ENCODE measurements at places on chromosomes 3 and 15.
A peak's percentile ranks its signal among the peaks of the same experiment; 100 is the strongest.

DNA sequence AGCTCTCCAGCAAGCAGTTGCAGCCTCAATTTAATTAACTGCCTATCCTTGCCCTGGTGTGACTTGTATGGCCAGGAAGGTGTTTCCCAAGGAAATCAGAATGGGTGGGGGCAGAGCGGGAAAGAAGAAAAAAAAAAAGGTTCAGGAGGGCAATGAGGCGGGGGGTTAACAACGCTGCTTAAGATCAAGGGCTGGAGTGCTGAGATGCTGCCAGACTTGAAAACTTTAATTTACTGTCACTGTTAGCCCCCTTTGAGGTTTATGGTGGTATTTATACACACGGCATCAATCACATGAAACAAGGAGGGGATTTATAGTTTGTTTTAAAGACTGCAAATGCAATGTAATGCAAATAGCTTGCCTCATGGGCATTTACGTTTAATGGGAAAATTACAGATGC is 319.4 kb upstream of the NR2F2 start:
- no peaks in the 10 kb centered on the region for H3K36me3 ChIP-seq
- no peak overlapping the region for H3K27ac ChIP-seq
- peaks cover 9% of the 10 kb centered on the region for H3K27me3 ChIP-seq
- H3K4me1 ChIP-seq, result no peaks in the 10 kb centered on the region
- DNase-seq, result no peak
- H3K4me3 ChIP-seq, result no peak overlapping the region

DNA sequence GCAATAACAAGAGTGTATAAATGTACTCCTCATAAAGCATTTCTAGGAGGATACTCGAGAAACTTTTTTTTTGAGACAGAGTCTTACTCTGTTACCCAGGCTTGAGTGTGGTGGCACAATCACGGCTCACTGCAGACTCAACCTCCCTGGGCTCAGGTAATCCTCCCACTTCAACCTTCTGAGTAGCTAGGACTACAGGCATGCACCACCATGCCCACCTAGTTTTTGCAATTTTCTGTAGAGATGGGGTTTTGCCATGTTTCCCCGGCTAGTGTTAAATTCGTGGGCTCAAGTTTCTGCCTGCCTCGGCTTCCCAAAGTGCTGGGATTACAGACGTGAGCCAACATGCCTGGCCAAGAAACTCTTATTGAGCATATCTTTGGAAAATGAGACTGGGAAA is 59.1 kb upstream of the PHLDB2 start:
- H3K4me3 ChIP-seq, result no peak overlapping the region
- DNase-seq, result no peak
- no peak overlapping the region for H3K27ac ChIP-seq
- H3K36me3 ChIP-seq, result no peaks in the 10 kb centered on the region
- H3K27me3 ChIP-seq, result peaks cover 2% of the 10 kb centered on the region

GRCh38 chr15:98823012-98823458 is 174.7 kb downstream of the IGF1R start:
- H3K36me3 ChIP-seq, result peaks cover 12% of the 10 kb centered on the region
- no peak for DNase-seq
- no peak overlapping the region for H3K4me3 ChIP-seq
- H3K27me3 ChIP-seq, result no peaks in the 10 kb centered on the region
- H3K27ac ChIP-seq, result no peak overlapping the region
- H3K4me1 ChIP-seq, result peaks cover 4% of the 10 kb centered on the region

GRCh38 chr3:79329154-79329553 is 438.6 kb downstream of the ROBO1 start:
- H3K27me3 ChIP-seq, result no peaks in the 10 kb centered on the region
- H3K36me3 ChIP-seq, result no peaks in the 10 kb centered on the region
- no peak for DNase-seq
- no peaks in the 10 kb centered on the region for H3K4me1 ChIP-seq
- no peak overlapping the region for H3K27ac ChIP-seq
- H3K4me3 ChIP-seq, result no peak overlapping the region

- DNase-seq, result no peak
- H3K36me3 ChIP-seq, result peaks cover 19% of the 10 kb centered on the region
- no peaks in the 10 kb centered on the region for H3K4me1 ChIP-seq
- no peaks in the 10 kb centered on the region for H3K27me3 ChIP-seq
- H3K4me3 ChIP-seq, result no peak overlapping the region
Observed at GRCh38 chr3:45516829-45517228, 77.7 kb upstream of the LIMD1 start.

DNA sequence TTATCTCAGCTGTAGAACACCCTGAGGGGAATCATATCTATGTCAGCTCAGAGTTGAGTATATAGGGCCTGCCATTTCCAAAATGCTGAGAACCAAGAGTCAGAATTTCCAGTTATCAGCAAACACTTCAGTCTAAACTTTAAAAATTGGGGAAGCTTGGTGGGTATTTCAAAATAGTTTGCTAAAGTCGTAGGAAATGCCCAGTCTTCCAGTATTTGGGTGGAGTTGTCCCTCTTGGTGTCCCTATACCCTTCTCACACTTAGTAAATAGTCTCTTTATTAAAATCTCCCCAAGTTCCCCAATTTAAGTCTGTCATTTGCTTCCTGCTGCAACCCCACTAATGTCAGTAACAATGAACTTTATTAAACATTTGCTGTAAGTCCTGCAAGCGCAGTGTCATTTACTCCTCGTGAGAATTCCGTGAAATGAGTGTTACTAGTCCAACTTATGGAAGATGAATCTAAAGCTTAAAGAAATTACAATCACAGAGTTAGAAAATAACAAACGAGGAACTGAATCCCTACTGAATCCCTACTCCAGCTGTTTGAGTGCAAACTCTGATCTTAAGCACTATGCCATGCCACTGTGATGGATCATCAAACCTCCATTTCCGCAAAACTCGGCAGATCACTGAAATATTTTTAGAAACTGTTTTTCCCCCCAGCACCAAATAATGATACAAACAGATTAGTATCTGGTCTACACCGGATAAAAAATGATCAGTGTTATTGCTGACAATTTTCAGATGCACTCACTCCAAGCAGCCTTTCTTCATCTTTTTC is 341.7 kb upstream of the PROK2 start:
- no peaks in the 10 kb centered on the region for H3K4me1 ChIP-seq
- H3K27ac ChIP-seq, result no peak overlapping the region
- DNase-seq, result no peak
- H3K36me3 ChIP-seq, result no peaks in the 10 kb centered on the region
- no peak overlapping the region for H3K4me3 ChIP-seq
- H3K27me3 ChIP-seq, result no peaks in the 10 kb centered on the region

GRCh38 chr15:63712828-63713520 is 115.8 kb downstream of the FBXL22 start:
- no peak for DNase-seq
- peak overlapping the region; percentile 23 for H3K27ac ChIP-seq
- H3K36me3 ChIP-seq, result peaks cover 27% of the 10 kb centered on the region
- H3K27me3 ChIP-seq, result no peaks in the 10 kb centered on the region

DNA sequence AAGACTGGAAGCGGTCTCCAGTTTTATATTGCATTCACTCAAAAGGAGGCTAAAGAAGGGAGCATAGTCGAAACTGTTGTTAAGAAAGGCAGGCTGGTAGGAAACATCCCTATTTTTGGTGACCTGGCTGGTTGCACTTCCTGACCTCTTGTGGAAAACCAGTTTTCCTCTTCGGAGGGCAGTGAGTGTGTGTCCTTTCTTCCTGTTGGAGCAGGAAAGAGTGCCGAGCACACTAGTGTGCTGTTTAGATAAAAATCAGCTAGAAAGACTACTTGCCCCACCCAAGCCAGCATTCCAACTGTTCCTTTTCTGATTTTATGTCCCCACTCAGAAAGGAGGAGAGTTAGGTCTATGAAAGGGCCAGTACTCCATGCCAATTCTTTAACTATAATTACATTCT is 65.1 kb upstream of the CCR4 start:
- peaks cover 39% of the 10 kb centered on the region for H3K27me3 ChIP-seq
- no peak overlapping the region for H3K27ac ChIP-seq
- peaks cover 26% of the 10 kb centered on the region for H3K4me1 ChIP-seq
- H3K4me3 ChIP-seq, result no peak overlapping the region

- H3K4me1 ChIP-seq, result peaks cover 21% of the 10 kb centered on the region
- no peaks in the 10 kb centered on the region for H3K36me3 ChIP-seq
- peak; percentile 68 for DNase-seq
- H3K27me3 ChIP-seq, result no peaks in the 10 kb centered on the region
- no peak overlapping the region for H3K4me3 ChIP-seq
Observed at GRCh38 chr15:65916664-65917406, 47.5 kb downstream of the RAB11A start.

DNA sequence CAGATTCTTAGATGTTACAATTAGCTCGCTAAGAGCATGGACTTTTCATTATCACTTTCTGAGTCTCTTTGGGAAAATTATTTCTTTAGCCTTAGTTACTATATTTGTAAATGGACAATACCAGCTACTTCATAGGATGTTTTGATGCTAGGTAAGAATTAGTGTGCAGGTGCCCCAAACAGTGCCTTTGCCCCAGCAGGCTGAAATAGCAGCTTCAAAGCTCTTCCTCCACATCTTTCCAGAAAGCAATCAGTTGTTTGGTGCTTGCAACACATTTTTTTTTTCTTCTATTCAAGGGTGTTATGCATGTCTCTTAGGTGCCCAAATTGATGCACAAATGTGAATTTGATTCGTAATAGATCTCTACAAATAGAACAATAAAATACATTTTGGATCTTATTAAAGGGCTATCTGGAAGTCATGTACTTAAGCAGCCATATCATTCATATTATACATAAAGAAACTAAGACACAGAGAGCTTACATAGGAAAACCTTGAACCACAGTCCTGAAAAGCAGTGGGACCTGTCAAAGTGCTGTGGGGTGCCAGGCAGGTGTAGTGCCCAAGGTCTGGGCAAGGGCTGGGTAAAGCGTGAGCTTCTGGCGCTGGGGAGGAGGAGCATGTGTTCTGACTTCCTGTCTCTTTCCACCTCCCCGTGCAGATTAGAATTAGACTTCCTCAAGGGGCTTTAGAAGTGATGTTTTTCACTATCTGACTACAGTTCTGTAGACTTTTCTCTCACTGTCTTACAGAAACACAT is 62.9 kb downstream of the FNDC3B start:
- no peak for DNase-seq
- no peaks in the 10 kb centered on the region for H3K27me3 ChIP-seq
- peak overlapping the region; percentile 61 for H3K4me3 ChIP-seq
- H3K27ac ChIP-seq, result peak overlapping the region; percentile 21

GRCh38 chr15:95078003-95078402 is 846.6 kb downstream of the MCTP2 start:
- no peak overlapping the region for H3K4me3 ChIP-seq
- no peaks in the 10 kb centered on the region for H3K36me3 ChIP-seq
- H3K27ac ChIP-seq, result no peak overlapping the region
- DNase-seq, result no peak

GRCh38 chr15:55241891-55242290 is 45.1 kb upstream of the RSL24D1 start:
- H3K36me3 ChIP-seq, result peaks cover 31% of the 10 kb centered on the region
- H3K4me1 ChIP-seq, result peaks cover 65% of the 10 kb centered on the region
- DNase-seq, result no peak
- no peak overlapping the region for H3K27ac ChIP-seq

DNA sequence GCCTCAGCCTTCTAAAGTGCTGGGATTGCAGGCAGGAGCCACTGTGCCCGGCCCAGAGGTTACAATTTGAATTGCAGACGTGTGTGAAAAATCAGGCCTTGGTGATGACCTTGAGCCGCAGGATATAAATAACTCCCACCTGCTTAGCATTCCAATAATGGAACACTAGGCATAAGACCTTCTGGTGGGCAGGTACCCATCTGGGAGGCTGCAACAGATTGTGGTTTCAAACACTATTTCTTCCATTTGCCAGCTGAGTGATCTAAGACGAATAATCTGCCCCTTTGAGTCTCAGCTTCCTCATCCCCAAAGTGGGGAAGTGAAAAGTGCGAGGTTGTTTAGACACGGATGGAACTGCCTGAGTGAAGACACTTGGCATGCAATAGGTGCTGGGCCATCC is 47.7 kb upstream of the HERC1 start:
- peaks cover 6% of the 10 kb centered on the region for H3K4me1 ChIP-seq
- DNase-seq, result no peak
- no peaks in the 10 kb centered on the region for H3K36me3 ChIP-seq
- no peaks in the 10 kb centered on the region for H3K27me3 ChIP-seq
- H3K4me3 ChIP-seq, result no peak overlapping the region
- no peak overlapping the region for H3K27ac ChIP-seq

DNA sequence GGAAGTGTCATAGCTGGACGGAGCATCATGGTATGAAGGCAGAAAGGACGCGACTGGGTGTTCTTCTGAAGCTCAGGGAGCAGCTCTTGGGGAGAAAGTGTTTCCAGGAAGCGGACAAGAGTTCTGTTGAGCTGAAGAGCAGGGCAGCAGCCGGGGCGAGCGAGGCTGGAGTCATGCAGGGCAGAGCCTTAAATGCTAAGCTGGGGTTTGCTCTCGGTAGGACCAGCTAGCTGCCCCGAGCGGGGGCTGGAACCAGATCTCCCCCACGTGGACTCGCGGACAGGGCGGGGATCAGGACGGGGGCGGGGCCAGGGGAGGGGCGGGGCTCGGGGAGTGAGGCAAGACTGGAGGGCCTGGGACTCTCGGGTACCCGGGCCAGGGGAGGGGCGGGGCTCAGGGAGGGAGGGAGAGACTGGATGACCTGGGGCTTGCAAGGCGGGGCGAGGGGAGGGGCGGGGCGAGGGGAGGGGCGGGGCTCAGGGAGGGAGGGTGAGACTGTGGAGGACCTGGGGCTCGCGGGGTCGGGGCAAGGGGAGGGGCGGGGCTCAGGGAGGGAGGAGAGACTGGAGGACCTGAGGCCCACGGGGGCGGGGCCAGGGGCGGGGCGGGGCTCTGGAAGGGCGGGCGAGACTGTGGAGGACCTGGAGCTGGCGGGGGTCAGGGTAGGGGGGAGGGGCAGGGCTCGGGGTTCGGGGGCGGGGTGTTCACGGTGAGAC is 461 bp upstream of the FAH start:
- H3K27ac ChIP-seq, result peak overlapping the region; percentile 94
- H3K4me1 ChIP-seq, result peaks cover 29% of the 10 kb centered on the region
- peaks cover 11% of the 10 kb centered on the region for H3K36me3 ChIP-seq
- H3K27me3 ChIP-seq, result peaks cover 9% of the 10 kb centered on the region
- H3K4me3 ChIP-seq, result peak overlapping the region; percentile 92
- peak; percentile 78 for DNase-seq

DNA sequence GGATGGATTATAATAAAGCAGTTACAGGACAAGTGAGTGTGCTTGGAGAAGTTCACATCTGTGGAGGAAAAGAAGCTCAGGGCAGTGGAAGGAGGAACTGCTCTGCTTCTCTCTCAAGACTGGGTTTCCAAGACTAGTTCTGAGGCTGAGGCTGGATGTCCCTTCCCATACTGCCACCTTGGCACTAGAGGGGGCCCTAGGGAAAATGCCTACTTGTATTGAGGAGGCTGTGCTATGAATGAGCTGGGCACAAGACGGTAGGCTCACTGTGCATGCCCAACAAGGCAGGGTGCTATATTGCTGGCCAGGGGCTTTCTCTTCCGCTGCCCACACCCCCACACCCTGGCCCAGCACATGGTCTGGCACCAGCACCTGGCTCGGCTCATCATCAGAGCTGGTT is 65.2 kb downstream of the SLCO2A1 start:
- H3K27ac ChIP-seq, result no peak overlapping the region
- no peaks in the 10 kb centered on the region for H3K27me3 ChIP-seq
- DNase-seq, result no peak

GRCh38 chr15:90822204-90822955 is 46.0 kb upstream of the FURIN start:
- H3K4me1 ChIP-seq, result peaks cover 48% of the 10 kb centered on the region
- H3K36me3 ChIP-seq, result peaks cover 3% of the 10 kb centered on the region
- H3K4me3 ChIP-seq, result no peak overlapping the region
- H3K27me3 ChIP-seq, result no peaks in the 10 kb centered on the region
- peak overlapping the region; percentile 68 for H3K27ac ChIP-seq
- no peak for DNase-seq

GRCh38 chr3:43378066-43378935 is 92.0 kb downstream of the SNRK start:
- H3K4me1 ChIP-seq, result peaks cover 10% of the 10 kb centered on the region
- no peak overlapping the region for H3K4me3 ChIP-seq
- peaks cover 15% of the 10 kb centered on the region for H3K27me3 ChIP-seq
- no peak overlapping the region for H3K27ac ChIP-seq

All from T-helper 2 cell treated with Interferon-gamma antibody and Interleukin-4, amounts not matched to agents 5 μg/mL and 100 μg/mL, for 36 hours (primary cell).